Stimulated activated CD4-positive, alpha-beta T cell treated with anti-CD3 and anti-CD28 coated beads, Interleukin-2, amount 100 ng/mL, for 24 hours (primary cell): ENCODE measurements at places on chromosomes 4 and X.

DNA sequence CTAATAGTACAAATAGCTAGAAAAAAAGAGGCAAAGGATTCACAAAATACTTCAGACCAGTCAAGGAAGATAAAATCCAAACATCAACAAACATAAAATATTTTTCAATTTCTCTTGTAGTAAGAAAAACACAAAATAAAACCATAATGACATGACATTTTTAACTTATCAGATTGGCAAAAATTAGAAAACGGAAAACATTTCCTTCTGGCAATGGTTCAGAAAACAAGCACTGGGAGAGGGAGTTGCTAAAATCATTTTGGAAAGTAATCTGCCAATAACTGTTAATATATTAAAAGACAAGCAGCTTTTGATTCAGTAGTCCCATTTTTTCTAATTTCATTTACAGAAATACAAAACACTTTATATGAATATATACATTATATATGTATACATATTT lies 26.1 kb downstream of the TKTL2 start:
- DNase-seq: no peak

- no peak for DNase-seq
Measured at GRCh38 chr4:146567396-146567795, 45.7 kb upstream of the SLC10A7 start.

DNA sequence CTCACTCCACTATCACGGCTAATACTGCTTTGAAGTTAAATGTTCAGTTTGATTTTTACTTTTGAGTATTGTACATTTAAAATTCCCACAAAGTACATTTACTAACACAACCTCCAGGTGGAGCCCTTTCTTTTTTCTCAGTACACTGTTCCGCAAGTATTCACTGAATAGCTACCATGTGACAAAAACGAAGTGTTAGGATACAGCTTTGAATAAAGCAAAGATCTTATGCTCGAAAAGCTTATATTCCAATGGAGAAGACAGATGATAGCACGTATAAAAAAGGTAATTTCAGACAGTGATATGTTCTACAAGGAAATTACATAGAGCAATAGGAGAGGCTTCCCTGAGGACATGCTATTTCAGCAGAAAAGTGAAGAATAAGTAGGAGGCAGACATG lies 60.7 kb upstream of the ABCG2 start:
- DNase-seq: no peak

DNA sequence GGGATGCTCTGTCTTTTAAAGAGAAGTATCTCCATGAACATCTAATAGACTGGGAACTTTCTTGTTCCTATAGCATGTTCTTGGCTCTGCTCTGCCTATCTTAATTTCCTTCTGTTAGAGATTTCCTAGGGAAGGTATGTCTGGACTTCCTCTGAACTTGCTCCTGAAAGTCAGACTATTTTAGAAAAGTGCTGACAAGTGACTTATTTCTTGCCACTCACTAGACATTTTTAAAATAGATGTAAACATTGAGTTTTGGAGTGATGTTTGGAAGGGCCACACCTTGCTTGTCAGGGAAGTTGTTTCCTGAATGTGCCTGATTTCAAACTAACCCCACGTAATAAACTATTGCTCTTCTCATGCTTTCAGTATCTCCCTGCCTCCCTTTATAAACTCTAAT lies 62.4 kb upstream of the ATP8A1 start:
- DNase-seq: no peak

DNA sequence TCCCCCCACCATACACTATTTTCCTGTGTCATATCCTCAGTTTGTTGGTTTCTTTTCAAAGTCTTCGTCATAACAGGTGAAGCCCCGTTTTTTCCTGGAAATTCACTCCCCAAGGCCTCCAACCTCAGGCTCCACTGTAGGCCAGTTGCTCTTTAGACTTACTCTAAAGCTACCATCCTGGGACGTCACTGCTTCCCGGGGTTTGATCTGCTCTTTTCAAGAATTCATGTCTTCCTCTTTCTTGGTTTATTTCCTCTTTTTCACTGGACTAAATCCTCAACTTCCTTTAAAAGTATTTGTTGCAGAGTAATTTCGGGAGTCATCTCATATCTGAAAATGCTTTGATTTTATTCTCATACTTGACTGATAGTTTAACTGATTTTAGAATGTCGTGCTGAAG lies 6.5 kb upstream of the SERTM2 start:
- DNase-seq: no peak

- DNase-seq: no peak
Measured at GRCh38 chrX:1584237-1585011, 7.0 kb upstream of the AKAP17A start.

DNA sequence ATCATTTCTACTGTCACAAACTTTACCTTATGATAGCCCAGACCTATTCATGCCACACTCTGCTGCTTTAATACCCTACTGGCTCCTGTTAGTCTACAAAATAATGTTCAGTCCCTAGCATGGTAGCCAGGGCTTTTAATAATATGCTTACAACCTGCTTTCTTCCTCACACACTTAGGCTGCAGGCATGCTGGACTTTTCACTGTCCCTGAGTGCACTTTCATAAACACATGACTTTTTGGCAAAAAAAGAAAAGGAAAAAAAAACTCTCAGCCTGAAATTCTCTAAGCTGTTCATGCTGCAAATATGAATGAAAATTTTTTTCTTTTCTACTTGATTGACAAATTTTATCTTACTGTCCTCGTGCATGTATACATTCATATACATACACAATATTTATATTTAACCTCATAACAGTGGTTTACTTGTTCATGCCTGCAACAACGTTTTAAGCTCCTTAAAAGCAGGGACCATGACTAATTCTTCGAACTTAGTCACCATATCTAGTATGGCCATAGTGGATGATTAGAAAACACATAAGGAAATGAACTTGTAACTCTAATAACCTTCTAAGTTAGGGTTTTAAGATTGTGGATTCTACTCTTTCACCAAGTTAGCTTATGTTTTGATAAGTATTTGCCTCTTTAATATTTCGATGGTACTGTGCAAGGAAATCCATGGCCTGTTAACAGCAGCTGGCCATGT lies 229.5 kb downstream of the SPCS3 start:
- no peak for DNase-seq

- no peak for DNase-seq
Measured at GRCh38 chrX:45230410-45230809, 29.7 kb upstream of the DIPK2B start.

DNA sequence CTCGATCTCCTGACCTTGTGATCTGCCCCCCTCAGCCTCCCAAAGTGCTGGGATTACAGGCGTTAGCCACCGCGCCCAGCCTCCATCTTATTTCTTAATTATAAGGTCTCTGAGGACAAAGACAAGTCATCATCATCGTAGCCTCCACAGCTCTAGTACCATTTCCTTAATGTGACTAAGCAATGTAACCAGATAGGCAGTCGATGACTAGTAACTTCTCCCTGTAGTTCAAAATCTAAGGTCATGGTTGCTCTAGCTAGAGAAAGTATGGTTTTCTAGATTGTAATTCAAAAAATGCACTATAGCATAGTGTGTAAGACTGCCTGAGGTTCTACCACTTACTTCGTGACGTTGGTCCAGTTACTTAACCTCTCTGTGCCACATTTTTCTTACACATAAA lies 6.9 kb downstream of the SLC39A8 start:
- no peak for DNase-seq

GRCh38 chr4:148057984-148058859 lies 326.3 kb downstream of the ARHGAP10 start:
- DNase-seq: no peak

DNA sequence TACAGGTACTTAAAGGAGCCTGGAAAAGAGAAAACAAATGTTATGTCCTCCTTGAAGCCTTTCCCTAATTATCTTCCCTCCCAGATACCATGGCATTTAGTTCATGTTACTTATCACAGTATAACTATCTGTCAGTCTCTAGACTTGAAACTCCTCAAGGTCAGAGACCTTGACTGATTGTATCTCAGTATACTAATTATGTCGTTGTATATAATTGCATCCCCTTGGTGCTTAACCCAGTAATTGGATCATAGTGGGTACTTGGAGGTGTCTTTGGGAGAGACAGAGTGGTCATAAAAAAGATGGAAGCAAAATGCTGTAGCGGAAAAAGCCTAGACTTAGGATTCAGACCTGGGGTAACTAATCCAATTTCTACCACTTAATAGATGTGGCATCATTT lies 8.1 kb downstream of the IGBP1 start:
- DNase-seq: no peak

DNA sequence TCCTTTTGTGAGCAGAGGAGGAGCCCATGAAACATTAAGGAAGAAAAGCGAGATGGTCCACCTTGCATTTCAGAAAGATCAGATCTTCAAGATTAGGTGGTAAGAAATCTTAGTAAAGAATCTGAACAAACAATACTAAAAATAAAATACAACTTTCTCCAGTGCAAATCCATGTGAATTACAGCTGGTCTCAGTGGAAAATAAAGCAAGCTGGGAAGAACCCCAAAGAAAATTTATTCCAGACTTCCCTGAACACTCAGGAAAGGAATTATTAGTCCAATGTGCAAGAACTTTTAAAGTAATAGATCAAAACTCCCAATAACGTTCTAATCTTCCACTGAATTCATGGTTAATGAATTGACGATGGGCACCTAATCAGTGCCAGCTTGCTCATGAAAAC lies 37.3 kb upstream of the C1QTNF7 start:
- no peak for DNase-seq

- DNase-seq: no peak
Measured at GRCh38 chr4:159238631-159239030, 135.8 kb downstream of the RAPGEF2 start.

- no peak for DNase-seq
Measured at GRCh38 chr4:38504396-38504715, 159.6 kb upstream of the KLF3 start.

DNA sequence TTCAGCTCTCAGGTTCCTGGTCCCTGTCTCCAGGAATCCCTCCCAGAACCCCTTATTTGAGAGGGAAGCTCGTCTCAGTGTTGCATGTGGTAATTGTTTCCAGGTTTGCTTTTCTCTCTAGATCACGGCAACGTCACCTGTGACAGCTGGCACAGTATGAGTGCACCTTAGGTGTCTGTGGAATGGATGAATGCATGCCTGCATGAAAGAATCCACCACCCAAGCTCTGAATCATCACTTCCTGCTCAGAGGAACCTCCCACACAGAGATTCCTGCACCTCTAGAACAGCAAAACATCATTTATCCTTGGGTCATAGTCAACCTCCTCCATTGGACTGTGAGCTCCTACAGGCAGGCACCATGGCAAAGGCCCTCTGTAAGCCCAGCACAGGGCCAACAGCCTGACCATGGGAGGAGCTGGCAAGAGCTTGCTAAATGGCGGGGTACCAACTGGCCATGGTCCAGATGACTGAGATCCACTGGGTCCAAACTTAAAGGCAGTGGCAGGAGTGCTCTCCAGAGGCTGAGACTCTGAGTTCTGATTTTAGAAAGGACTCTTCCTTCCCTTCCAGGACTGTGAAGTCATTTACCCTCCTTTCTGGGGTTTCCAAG lies 116.2 kb downstream of the SLC2A9 start:
- DNase-seq: no peak

DNA sequence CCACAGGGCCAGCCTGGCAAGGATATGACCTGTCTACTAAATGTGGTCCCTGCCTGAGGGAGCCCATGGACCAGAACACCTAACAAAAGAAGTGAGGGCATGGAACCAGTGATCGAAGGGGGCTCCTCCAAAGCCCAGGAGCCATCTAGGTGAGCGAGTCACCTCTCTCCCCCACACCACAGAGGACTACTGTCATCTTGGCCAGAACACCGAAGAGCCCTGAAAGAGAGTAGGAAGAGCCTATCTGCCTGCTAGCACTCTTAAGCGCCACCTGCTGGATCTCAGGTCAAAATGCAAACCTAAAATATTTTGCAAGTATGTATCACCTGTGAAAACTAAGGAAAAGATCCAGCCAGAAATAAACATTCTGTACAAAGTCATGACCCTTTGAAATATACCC lies 137.9 kb upstream of the ZXDB start:
- DNase-seq: peak; percentile 3

DNA sequence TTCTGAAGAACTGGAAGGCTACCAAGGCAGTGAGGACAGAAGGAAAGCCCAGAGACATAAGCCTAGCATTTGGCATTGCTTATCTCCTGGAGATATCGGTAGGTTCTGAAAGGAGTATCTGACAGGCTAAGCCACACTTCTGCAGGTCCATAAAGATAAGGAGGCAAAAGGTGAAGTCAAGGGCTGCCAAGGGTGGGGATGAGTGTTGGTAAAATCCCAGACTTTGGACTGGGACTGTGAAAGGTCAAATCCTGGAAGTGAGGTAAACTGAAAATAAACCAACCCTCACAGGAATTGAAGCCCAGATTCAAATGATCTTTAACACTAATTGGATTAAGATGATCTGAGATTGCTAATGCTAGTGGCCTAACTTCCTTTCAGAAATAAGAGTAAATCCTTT lies 27.4 kb downstream of the GK start:
- DNase-seq: no peak

GRCh38 chrX:132609362-132609848 lies 120.6 kb upstream of the MBNL3 start:
- no peak for DNase-seq

GRCh38 chr4:158333820-158334219 lies 123.5 kb downstream of the TMEM144 start:
- no peak for DNase-seq

GRCh38 chrX:140711894-140712293 lies 2.3 kb downstream of the LINC00632 start:
- DNase-seq: no peak

GRCh38 chr4:186134257-186134656 lies 29.8 kb downstream of the FAM149A start:
- DNase-seq: no peak
